ENCODE measurements at places on chromosomes 12 and 14. TPM values are rescaled to one million over a fixed set of nuclear protein-coding genes. Genes with fewer than 3 reads are reported as not detected.

The KRT77 gene
- not detected for total RNA-seq

The ANO4 gene
- not detected for total RNA-seq

DNA sequence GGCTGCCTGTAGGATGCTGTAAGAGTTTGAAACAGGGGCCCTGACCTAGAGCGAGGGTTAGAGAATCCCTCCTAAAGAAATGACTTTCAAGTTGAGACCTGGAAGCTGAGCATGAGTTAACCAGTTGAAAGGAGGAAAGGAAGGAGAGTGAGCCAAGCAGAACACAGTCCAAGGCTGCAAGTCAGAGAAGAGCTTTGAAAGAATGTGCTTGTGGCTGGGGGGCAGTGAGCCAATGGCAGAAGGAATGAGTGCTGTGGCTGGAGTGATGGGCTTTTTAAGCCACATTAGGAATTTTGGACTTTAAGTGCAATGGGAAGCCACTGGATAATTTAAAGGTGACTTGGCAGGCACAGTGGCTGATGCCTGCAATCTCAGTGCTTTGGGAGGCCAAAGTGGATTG lies 18.1 kb downstream of the CDKN1B start:
- no peak for DNase-seq
- H3K27me3 ChIP-seq = no peaks in the 10 kb centered on the region
- H3K36me3 ChIP-seq = no peaks in the 10 kb centered on the region
- H3K27ac ChIP-seq = no peak overlapping the region
- no peaks in the 10 kb centered on the region for H3K4me1 ChIP-seq

DNA sequence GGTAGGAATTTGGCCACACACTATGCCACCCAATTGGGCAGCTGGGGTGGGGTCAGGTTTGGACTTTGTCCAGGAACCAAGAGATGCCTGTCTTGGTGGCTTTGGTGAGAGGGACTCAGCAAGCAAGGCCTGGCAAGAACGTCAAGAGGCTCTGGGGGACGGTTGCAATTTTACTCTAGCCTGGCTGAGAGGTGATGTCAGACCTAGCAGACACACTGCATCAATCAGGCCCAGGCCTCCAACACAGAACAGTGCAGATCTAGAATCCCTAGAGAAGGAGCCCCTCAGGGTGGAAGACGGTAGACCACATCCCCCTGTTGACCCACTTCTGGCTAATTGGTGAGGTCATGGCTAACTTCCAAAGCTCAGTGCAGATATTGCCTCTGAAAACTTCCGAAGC lies 1.6 kb upstream of the UNC119B start:
- no peaks in the 10 kb centered on the region for H3K36me3 ChIP-seq
- H3K27me3 ChIP-seq = no peaks in the 10 kb centered on the region
- H3K4me1 ChIP-seq = peaks cover 26% of the 10 kb centered on the region
- no peak overlapping the region for H3K4me3 ChIP-seq
- H3K27ac ChIP-seq = no peak overlapping the region

GRCh38 chr12:124767066-124767821 lies 96.4 kb downstream of the SCARB1 start:
- no peaks in the 10 kb centered on the region for H3K4me1 ChIP-seq
- H3K27me3 ChIP-seq = no peaks in the 10 kb centered on the region
- no peak overlapping the region for H3K27ac ChIP-seq
- H3K4me3 ChIP-seq = no peak overlapping the region
- no peaks in the 10 kb centered on the region for H3K36me3 ChIP-seq
- DNase-seq = peak; percentile 85

DNA sequence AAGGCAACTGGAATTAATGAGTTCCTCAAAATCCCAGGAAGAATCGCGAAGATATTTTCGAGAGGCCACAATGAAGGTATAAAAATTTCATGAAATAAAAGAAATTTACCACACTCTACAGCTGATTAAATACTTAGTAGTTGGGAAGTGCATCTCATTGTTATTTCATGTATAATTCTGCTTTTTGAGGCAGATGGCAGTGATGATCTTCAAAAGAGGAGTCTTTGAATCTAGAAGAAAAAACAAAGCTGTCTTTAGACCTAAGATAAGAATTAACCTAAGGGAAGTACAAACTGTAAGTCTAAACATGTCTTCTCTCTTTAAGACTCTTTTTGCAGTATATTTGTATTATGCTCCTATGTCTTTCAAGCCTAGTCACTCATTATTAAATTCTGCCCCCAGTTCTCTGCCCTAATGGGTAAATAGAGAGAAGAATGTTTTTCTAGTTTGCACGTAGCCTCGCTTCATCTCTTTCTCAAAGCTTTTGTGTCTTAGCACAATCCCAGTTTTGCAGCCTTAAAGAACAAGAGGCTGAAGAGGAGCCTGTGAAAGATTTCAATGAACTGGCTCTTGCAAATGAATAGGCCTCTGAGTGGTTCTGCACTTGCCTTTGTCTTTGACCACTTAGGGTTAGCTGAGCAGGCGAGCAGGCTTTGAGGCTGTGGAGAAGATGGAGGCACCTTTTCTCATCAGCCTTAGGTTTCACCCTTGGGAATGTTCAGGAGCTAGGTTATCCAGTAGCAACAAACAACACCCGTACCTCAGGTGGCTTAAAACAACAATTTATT lies 32.7 kb downstream of the CFAP54 start:
- H3K27ac ChIP-seq = no peak overlapping the region
- no peaks in the 10 kb centered on the region for H3K4me1 ChIP-seq

- H3K4me3 ChIP-seq = no peak overlapping the region
- no peak overlapping the region for H3K27ac ChIP-seq
- no peaks in the 10 kb centered on the region for H3K4me1 ChIP-seq
- DNase-seq = no peak
Observed at GRCh38 chr14:38070061-38070588, 137.6 kb upstream of the SSTR1 start.
